ENCODE measurements at places on chromosomes 12 and 14.

GRCh38 chr12:99029511-99030271, 384.6 kb downstream of the APAF1 start:
- DNase-seq: no peak

- no peak for DNase-seq
These were observed 81.0 kb downstream of the CCDC92 start for GRCh38 chr12:123891516-123892179.

GRCh38 chr12:121974026-121974985, 47.4 kb upstream of the BCL7A start:
- no peak for DNase-seq

DNA sequence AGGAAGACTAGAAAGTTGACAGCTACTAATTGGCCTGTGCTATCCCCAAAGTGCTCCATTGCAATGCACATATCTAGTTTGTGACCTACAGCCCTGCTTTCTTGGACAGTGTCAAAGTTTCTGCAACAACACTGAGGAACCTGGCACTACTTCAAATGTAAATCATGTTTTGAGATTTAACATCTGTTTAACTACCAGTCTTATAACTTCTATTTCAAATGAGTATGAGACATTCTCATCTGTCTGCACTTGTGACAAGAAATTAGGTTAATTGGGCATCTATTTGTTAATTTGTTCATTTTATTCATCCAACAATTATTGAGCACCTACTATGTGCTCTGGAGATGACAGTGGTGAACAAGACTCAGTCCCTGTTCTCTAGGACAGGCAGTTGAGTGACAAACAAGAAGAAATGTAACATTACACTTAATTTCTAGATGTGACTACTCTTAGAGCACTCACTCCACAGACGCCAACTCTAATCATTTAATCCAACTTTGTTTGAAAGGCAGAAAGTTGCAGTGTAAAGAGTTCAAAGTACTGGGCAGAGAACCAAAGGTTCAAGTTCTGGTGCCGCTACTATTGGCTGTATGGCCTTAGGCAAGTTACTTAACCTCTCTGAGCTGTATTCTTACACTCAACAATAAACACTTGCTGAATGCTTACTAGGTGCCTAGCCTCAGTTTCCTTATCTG, 74.8 kb downstream of the HECTD4 start:
- DNase-seq: no peak

GRCh38 chr12:49428793-49429192, 61.5 kb downstream of the SPATS2 start:
- DNase-seq: peak; percentile 32

Data from stromal cell of bone marrow (primary cell).